ENCODE measurements at places on chromosomes 5 and 9.

DNA sequence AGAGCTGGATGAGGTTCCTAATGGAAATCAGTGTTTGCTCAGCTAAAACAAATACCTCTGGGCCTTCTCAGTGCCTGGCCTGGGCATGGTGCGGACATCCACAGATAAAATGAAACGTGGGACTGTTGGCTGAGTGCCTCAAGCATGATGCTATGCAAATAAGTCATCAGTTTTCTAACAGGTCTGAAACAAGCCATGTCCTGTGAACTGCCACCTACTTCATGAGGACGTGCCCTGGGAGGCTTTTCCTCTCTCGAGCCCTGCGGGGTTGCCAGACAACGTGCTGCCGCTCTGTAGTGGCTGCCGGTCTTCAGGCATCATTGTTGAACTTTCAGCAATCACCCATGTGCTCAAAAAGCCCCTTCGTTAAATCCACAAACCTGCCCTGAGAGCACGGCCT lies 240.4 kb upstream of the IRX2 start:
- DNase-seq = no peak

DNA sequence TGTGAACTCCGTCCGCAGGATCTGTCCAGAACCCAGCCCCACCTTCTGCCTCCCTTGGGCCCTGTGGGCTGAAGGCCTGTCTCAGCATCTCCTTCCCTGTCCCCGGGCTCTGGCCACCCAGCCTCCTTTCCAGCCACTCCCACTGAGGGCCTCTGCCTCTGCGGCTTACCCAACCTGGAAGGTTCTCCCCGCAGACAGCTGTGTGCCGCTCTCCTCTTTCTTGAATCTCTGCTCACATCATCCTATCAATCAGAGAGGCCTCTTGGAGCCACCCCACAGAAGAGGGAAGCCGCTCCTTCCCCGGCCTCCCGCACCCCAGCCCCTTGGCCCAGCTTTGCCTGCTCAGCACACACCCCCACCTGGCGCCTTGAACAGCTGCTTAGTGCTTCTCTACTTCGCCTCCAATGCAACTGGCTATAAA lies 81.5 kb upstream of the UNC5A start:
- no peak for DNase-seq

DNA sequence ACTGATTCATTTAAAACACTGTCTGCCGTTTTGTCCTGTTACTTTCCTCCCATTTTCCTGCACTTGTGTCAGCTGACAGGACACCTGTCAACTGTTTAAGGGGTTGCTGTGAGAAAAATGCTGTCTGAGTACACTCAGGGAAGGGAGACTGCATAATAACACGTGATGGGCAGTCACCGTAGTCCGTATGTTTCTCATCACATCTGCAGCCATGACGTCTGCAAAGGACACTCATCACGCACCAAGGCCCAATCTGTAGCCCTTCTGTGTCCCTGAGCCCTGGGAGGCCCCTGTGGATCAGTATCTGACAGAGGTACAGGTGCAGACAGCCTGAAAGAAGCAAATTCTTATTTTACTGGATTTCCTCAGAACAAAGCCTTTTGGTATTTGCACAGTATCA lies 396.3 kb downstream of the YTHDC2 start:
- no peak for DNase-seq

- DNase-seq = no peak
These were observed 73.4 kb upstream of the DNAH5 start for GRCh38 chr5:14017904-14018303.

DNA sequence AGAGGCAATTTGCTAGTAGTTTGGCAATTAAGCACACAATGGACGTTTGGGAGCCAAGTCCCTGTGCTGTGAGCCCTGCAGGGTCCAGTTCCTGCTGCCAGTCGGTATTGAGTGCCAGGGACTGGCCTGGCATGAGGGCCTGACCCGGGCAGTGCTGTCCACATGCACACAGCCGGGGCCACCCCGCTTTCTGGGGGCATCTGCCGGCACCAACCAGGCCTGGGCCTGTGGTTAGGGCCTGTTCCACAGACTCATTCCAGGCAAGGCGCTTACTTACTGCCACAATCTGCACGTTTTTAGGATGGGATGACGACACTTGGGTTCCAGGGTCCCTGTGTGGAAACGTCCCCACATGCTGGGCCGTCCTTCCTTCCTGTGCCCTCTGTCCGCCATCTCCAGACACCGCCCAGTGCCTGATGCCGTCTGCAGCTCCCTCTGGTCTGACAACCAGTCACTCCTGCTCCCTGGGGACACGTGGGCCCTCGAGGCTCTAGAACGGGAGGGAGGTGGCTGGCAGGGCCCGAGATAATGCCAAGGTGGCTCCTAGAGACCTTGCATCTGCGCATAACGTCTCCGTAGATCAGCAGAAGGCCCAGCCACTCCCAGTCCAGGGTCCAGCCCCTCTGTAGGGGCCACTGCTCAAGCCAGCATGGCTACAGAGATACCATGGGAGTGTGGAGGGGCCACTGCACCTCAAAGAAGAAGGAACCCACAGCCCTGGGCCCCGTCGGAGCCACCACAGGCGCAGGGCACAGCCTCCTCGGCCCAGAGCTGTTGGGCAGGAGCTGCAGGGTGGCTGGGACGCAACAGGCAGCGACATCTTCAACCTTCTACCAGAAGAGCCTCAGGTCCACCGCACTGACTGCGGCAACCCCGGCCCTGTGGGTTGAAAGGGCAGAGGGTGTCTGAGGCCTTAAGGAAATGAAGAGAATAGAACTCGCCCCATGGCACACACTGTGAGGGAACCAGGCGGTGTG lies 24.7 kb downstream of the SLC9A3 start:
- no peak for DNase-seq

GRCh38 chr5:1217596-1218206 lies 7.5 kb upstream of the SLC6A18 start:
- DNase-seq = no peak

- DNase-seq = no peak
These were observed 123.5 kb upstream of the COL5A1 start for GRCh38 chr9:134518004-134518606.

GRCh38 chr5:38724301-38725030 lies 121.3 kb upstream of the OSMR start:
- DNase-seq = no peak

DNA sequence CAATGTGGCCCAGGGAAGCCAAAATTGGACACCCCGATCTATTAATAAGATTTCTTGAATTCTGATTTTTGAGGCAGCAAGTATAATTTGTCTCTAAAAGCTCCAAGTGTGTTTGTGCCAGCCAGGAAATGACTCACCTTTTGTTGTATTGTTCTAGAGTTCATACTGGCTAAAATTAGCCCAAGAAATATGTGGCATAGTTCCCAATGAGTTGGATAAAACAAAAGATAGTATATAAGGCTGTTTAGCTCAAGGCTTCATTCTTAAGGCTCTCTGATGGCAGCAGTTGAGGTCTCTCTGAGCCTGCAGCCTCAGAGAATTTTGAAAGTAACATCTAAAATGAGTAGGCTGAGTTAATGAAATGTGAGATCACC lies 21.6 kb downstream of the HMGXB3 start:
- no peak for DNase-seq

GRCh38 chr5:73544429-73545402 lies 20.7 kb downstream of the ANKRA2 start:
- DNase-seq = no peak

GRCh38 chr5:11522796-11523195 lies 381.4 kb downstream of the CTNND2 start:
- no peak for DNase-seq

GRCh38 chr5:78534148-78534904 lies 114.2 kb downstream of the LHFPL2 start:
- DNase-seq = no peak

- DNase-seq = no peak
These were observed 1461.4 kb upstream of the CDH9 start for GRCh38 chr5:28499766-28500290.

DNA sequence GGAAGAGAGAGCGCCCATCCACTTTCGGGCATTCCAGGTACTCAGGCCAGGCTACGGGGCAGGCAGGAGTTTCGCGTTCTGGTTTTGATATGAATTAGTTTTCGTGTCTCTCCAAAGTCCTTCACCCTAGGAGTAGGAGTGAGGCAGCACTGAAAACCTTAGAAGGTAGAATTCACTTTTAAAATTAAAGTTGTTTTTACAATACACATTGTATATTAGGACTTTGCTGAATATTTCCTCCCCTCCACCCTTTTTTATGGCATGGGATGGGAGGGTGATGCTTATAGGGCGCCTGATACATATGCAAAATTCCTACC lies 747 bp downstream of the ITGA1 start:
- no peak for DNase-seq

- DNase-seq = no peak
These were observed 40.3 kb upstream of the CEP72 start for GRCh38 chr5:571791-572190.

DNA sequence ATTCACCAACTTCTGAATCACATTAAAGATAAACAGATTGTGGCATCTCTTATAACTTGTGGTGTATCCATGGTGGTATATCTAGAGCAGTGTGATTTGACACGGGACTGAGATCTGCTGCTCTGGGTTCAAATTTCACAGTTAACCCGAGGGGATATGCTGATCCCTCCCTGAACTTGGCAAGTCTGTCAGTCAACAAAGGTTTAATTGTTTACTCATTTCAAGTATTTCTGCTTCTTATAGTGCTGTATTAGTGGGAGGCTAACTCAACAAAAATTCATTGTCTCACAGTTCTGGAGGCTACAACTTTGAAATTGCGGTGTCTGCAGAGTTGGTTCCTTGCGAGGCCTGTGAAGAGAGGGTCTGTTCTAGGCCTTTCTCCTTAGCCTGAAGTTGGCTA lies 1175.2 kb downstream of the PTPRD start:
- no peak for DNase-seq

DNA sequence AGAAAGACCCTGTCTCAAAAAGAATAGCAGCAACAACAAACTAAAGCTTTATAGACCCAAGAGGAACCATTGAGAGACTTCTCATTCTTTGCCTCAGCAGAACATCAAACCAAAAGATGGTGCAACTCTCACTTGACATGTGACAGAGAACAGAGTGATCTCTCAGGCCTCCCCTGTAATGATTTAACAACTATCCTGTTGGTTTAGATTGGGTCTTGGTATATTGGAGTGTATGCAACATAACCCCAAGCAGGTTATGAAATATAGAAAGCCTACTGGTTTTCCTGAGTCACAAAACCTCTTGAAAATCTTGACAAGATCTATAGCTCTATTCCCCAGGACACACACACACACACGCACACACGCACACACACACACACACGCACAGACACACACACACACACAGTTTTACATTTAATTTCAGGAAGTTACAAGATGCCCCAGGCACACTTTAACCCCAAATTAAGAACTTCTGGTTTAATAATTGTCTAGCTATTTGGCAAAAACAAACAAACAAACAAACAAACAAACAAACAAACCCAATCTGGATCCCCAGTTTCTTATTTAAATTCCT lies 6.5 kb upstream of the FGF1 start:
- no peak for DNase-seq

DNA sequence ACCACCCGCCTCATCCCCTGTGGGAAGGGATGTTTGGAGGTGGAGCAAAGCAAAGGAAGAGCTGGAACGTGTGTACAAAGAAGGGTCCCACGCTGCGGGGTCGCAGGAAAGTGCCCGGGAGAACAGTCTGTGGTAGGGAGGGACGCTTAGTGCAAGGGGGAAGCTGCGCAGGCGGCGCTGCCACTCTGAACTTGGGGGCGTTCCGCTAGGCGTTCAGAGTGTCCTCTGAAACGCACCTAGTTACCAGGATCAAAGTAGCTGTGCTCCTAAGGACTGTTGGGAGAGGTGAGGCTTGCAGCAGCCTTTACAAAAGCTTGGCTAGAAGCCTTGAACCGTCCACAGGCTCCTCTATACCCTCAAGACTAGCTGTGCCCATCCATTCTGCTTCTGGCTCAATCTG lies 29.3 kb upstream of the PDE8B start:
- no peak for DNase-seq

- DNase-seq = no peak
These were observed 5.7 kb upstream of the C5orf46 start for GRCh38 chr5:147912011-147912410.

DNA sequence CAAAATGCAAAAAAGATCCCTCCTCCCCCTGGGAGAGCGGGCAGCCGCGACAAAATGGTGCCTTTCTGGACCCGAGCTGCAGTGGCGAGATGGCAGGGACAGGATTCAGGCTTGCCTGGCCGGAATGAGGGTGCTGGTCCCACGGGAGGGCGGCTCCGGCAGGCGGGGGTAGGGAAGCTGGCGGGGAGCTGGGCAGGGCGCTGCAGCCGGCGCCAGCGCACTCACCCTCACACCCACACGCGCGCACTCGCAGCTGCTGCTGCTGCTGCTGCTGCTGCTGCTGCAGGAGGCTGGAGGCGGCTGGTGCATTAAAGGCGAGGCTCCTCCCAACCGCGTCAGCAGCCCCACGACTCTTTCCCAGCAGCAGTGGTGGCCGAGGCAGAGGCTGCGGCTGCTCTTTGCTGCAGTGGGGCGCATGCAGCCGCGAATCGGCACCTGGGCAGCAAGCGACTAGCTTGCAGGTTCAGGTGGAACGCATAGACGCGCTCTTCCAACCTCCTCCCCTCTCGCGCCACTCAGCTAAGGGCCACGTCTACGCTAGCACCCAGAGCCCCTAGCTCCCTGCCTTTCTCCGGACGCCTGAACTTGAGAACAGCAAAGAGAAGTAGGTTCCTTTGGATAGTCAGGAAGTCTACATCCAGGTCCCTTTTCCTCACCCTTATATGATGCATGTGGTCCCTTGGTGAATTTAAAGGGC lies at the start of gene PPP2R2B:
Gene PPP2R2B (minus strand): TSS at position 282 of the 697 bp plus-strand sequence.
- DNase-seq = peak; percentile 48

DNA sequence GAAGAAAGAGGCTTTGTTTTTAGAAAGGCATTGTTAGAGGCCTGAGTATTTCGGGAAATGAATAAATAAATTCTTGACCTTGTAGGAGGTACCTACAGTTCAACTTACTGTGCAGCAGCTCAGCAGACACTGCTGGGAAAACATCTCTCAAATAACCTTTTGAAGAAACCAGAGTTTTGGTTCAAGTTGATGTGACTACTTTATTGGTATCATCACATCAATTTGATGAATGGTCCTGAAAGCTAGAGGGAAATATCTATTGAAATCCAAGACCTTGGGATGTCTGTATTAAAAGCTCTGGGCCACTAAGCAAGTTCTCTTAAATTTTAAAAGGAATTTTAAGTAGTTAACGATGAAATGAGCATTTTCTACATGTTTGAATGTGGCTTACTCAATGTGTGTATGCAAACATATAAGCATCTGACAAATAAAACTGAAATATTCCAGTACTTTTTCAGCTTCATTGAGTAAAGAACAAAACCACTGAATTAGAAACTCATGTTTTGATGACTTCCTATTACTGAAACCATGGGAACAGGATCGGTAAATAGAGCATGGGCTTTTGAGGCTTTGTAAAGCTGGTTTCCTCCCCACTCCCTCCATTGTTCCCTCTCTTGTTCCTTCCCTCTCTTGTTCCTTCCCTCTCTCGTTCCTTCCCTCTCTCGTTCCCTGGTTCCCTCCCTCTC lies 36.7 kb downstream of the SLC27A6 start:
- no peak for DNase-seq

DNA sequence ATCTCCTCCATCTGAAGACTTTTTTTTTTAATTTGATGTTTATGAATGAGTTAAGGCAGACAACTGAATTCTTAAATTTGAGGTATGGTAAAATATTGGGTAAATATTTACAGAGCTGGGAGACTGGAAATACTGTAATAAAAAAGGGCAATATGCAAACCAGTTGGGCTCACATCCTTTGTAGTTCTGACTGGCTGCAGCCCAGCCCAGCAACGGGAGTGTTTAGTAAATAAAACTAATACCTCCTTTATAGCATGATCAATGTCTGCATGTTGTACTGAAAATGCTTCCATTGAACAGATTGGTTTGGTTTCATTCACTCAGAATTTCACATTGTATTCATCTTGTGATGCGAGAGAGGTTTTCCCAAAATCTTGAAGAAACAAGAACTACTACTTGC lies 365.0 kb downstream of the DMRT2 start:
- no peak for DNase-seq

GRCh38 chr9:114163517-114163951 lies 8.2 kb downstream of the COL27A1 start:
- no peak for DNase-seq

All from activated CD8-positive, alpha-beta memory T cell treated with anti-CD3 and anti-CD28 coated beads, Interleukin-2, amount 50 U/mL, for 4 hours (primary cell).